NCI-H748 treated with DMSO at 0.1 percent for 48 hours (cell line): ENCODE measurements at places on chromosomes 6 and 20.
A peak's percentile ranks its signal among the peaks of the same experiment; 100 is the strongest.

GRCh38 chr6:99296261-99296660 is 53.2 kb downstream of the FAXC start:
- DNase-seq, result no peak

GRCh38 chr20:43925215-43925614 is 10.6 kb downstream of the TOX2 start:
- DNase-seq, result no peak

- DNase-seq, result no peak
Observed at GRCh38 chr6:147384737-147385710, 123.5 kb upstream of the SAMD5 start.

DNA sequence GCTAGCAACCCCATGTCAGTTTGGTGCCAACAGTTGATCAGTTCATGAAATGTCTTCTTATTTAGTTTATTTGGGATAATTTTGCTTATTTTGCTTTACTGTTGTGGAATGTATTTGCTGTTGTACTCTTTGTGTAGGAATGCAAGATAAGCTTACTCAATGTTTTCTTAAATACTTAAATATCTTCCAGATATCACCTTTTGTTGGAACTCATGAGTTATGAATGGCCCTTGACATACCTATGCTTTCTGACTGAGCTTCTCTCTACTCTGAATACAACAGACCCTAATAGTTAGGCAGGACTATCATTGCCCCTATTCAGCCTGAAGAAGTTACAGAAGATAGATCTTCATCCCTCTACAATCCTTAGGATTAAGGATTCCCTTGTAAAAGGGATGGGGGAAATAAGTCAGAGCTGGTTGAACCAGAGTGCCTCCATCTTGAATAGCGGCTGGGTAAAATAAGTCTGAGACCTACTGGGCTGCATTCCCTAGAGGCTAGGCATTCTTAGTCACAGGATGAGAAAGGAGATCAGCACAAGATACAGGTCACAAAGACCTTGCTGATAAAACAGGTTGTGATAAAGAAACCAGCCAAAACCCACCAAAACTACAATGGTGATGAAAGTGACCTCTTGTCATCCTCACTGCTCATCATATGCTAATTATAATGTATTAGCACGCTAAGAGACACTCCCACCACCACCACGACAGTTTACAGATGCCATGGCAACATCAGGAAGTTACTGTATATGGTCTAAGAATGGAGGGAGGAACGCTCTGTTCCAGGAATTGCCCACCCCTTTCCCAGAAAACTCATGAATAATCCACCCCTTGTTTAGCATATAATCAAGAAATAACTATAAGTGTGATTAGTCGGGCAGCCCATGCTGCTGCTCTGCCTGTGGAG is 196.9 kb downstream of the AKAP7 start:
- no peak for DNase-seq

DNA sequence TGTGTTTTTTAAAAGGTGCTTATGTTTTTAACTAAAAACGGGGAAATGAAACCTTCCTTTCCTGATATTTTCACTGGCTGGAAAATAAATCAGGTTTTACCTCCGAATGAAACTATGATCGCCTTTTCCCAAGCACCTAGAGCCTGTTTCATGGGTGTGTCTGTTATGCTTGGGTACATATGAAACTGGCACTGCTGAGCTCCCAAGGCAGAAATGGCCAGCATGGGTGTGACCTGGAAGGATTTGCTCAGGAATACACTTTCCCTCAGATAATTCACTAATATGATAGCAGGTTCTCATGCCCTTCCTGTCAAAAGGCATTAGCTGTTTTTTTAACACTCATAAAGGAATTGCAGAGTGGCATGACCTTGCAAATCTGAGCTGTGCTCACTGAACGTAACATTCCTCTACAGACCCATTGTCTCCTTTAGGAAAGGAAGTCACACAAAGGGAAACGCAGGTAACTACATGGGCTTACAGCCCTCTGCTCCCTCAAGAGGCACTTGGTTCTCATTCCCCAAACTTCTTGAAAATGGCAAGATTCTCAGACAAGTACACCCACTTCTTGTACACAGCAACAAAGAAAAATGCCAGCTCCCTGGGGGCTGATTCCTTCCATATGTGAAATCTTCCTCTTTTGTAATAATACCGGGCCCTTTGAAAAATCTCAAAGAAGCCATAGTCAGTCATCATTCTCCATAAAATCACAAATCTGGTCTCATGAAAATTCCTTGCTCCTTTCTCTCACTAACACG is 72.7 kb downstream of the METTL24 start:
- no peak for DNase-seq

DNA sequence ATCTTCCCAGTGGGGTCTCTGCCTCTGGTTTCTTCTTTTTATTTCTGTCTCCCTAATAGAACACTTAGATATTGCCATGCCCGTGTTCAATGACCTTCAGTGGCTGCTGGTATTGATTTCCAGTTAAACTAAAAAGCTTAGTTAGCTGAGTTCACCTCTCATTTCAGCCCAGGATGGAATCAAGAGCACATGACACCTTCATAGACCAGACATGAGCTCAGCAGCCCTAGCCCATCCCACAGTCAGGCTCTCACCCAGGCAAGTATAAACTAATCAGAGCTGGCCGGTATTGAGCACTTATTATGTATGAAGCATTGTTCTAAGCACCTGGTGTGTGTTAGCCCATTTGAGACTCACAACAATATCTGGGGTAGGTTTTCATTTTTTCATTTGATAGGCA is 33.7 kb upstream of the PLEKHG1 start:
- no peak for DNase-seq

- DNase-seq, result peak; percentile 46
Observed at GRCh38 chr6:7051780-7052442, 55.9 kb upstream of the RREB1 start.

DNA sequence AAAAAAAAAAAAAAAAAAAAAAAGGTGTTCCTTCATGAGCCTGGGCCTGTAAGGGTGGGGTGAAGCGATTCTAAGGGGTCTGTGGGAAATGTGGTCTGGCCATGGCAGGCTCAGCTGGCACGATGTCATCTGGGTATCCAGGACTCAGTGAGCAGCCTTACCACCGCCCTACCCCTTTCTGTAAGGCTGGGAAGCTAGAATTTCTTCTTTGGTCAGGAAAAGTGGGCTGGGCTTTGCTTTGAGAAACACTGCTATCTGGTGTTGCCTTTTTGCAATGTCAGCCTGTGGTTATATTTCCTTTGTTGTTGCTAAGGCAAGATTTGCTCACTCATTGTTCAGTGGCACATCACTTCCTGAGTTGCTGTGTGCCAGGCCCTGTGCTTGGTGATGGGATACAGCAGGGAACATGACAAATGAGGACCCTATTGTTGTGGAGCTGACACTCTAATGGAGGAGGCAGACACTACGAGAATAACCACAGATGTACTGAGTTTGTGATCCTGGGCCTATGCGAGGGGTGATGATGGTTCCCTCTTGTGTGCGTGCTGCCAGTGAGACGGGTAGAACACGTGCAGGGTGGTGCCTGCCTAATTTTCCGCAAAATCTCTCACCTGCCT is 45.9 kb upstream of the ZNFX1 start:
- DNase-seq, result no peak

- DNase-seq, result no peak
Observed at GRCh38 chr6:228881-229651, 63.2 kb upstream of the DUSP22 start.

DNA sequence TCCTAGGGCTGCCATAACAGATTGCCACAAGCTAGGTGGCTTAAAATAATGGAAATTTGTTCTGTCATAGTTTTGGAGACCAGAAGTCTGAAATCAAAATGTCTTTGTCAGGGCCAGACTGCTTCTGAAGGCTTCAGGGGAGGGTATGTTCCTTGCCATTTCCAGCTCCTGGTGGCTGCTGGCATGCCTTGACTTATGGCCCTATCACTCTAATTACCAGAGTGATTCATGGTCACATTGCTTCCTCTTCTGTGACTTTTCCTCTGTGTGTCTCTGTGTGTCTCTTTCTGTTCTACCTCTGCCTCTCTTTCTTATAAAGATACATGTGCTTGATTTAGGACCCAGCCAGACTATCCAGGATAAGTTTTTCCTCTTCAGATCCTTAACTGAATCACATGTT is 635.2 kb upstream of the IMPG1 start:
- DNase-seq, result no peak

GRCh38 chr6:46412662-46413061 is 78.6 kb downstream of the RCAN2 start:
- DNase-seq, result no peak

DNA sequence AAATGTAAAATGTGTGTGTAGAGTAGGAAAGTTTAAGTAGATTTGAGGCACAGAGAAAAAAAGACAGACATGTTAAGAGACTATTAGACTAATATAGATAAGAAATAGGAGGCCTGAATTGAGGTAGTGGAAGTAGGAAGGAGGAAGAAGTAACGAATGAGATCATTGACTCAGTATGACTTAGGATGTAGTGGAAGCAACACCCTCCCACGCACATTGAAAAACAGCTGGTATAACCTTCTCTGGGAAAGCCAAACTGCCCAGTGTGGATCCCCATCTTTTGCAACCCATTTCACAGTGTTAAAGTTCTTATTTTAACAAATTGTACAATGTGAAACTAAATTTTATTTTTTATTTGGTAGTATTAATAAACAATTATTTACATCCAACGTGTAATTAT is 89.1 kb downstream of the GRIK2 start:
- no peak for DNase-seq

DNA sequence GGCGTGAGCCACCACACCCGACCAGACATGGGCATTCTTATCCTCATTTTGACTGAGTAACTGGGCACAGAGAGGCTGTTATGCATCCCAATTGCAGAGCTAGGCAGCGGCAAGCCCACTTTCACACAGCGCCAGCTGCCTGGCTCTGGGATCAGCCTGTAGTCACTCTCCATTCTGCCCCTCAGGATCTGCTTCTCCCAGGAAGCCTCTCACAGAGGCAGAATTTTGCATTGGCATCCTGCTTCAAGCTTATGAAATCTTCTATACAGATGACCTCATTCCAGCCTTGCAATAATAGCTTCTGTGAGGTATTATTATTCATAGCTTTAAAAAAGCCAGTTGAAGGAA is 37.0 kb upstream of the IER3 start:
- DNase-seq, result no peak

GRCh38 chr6:123306334-123306733 is 310.3 kb downstream of the CLVS2 start:
- DNase-seq, result no peak

DNA sequence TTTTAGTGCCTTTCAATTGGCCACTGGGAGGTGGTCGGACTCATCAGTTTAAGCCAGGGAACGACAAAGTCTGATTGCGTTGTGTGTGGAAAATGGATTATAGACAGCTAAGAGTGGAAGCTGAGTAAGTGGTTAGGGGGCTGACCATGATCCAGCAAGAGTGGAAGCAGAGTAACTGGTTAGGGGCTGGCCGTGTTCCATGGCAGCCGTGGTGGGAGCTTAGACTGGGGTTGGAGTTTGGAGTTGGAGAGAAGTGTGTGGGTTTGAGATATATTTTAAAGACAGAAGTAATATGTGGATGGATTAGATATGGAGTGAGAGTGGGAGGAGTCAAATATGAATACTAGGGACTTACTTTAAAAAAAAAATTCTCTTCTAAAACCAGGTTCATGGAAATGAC is 41.7 kb downstream of the LRRN4 start:
- DNase-seq, result no peak

DNA sequence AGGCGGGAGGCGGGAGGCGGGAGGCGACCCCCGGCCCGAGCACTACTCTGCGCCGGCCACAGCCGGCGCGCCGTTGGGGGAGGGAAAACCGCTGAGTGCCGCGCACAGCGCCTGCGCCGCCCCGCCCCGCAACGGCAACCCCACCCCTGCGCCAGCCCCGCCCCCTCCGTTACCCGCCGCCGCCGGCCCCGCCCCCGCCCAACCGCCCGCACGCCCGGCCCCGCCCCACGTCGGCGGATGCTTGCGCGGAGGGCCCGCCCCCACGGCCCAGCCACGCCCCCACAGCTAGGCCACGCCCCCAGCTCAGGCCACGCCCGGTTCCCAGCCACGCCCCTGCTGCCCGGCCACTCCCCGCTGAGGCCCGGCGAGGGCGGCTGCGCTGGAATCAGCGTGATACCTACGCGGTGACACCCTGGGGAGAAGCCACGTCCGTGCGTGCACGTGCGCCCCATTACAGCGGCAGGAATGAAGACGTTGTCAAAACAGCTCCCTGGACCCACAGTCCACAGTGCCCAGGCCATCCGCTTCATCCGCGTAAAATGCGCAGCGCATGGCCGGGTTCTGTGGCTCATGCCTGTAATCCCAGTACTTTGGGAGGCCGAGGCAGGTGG is at the start of gene TCFL5:
TCFL5 (minus strand) TSS at position 97 of the 611 bp plus-strand sequence. CDS start 152 bp downstream, outside the sequence.
- peak; percentile 37 for DNase-seq

- DNase-seq, result no peak
Observed at GRCh38 chr6:36110050-36110449, 20.3 kb upstream of the MAPK13 start.

- no peak for DNase-seq
Observed at GRCh38 chr20:11738852-11739251, 178.8 kb upstream of the BTBD3 start.

- no peak for DNase-seq
Observed at GRCh38 chr6:29603930-29604329, 19.0 kb downstream of the OR2H2 start.

DNA sequence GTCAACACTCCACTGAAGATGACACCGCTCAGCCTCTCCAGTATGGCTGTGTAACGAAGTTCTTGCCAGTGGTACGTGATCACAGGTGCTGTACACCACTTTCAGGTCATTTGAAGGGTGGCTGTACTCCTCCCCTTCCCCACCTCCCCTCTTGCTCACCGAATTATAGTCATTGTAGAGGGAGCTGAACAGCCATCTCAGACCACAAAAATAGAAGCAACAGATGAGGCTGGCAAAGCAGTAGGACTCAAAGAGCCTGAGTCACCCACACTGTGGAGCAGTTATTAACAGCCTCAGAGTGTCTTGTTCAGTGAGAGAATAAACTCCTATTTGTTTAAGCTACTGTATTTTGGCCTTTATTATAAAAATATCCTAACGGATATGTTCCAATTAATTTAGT is 192.5 kb upstream of the MCHR2 start:
- DNase-seq, result no peak

GRCh38 chr20:44407402-44408184 is 52.1 kb downstream of the HNF4A start:
- DNase-seq, result no peak

GRCh38 chr6:47780510-47781356 is 1.1 kb upstream of the OPN5 start:
- peak; percentile 84 for DNase-seq

- no peak for DNase-seq
Observed at GRCh38 chr6:80339421-80339820, 232.9 kb downstream of the BCKDHB start.

DNA sequence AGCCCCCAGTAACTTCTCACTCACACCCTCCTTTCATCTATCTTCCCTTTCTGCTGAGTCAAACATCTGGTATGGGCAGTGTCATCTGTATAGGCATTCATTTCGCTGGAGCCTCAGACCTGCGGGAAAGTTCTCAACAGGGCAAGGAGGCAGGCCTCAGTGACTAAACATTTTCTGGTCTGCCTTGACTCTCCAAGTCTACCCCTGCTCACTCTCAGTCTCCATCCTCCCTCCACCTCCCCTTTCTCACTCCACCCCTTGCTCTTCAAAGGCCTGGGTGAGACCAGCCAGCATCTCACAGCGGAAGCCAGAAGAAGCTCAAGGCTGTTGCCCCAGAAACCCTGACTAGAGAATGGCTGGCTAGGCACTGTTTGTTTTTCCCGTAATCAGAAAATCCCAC is 105.0 kb upstream of the BEND6 start:
- DNase-seq, result no peak
